ENCODE measurements at places on chromosomes 6 and 20.

- no peak for DNase-seq
Measured at GRCh38 chr20:22581437-22582385, 2.7 kb downstream of the FOXA2 start.

DNA sequence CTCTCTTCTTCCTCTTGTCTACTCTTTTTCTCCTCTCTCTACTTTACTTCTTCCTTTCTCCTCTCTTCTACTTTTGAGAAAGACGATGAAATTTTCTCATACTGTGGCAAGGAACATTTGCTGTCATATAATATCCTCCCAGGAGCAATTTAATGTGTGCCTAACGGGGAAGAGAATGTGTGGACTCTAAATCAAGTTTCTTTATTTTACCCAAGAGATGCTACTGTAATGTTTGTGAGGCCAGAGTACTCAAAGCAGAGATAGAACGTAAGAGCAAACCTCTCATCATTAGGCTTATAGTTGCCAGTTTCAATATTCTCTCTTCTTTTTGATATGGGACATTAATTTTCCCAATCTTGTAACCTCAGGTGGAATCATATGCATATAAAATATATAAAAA lies 801.4 kb downstream of the BCKDHB start:
- DNase-seq: no peak

DNA sequence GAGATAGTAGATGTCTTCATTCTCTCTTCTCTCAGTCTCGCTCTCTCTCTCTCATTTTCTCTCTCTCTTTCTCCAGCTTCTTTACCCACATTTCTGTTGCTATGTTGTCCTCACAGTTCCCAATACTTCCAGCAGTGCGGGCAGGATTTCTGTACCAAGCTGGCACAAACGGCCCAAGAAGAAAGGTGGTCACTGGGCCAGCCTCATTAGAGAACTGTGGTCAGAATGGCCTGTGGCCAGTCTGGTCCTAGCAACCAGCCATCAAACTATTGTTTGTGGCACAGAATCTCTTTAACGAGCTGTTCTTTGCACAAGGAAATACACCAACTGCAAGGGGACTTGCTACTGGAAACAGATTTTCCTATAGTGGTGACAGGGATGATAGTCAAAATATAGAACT lies 81.3 kb downstream of the SEL1L2 start:
- DNase-seq: no peak

DNA sequence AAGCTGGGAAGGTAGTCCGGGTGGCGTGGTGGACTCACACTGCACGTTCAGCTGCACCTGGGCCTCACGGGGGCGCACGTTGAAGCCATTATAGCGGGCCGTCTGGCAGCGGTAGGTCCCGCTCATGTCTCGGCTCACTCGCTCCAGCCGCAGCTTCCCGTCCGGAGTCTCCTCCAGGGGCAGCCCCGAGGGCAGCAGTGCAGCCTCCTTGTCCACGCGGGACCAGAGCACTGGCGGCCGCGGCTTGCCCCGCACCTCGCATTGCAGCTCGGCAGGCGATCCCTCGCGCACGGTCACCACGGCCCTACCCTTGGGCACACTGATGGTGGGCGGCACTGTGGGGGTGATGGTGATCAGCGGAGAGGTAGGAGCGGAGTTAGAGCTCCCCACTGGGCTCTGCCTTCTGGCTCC lies 47.6 kb downstream of the MDGA1 start:
- no peak for DNase-seq

DNA sequence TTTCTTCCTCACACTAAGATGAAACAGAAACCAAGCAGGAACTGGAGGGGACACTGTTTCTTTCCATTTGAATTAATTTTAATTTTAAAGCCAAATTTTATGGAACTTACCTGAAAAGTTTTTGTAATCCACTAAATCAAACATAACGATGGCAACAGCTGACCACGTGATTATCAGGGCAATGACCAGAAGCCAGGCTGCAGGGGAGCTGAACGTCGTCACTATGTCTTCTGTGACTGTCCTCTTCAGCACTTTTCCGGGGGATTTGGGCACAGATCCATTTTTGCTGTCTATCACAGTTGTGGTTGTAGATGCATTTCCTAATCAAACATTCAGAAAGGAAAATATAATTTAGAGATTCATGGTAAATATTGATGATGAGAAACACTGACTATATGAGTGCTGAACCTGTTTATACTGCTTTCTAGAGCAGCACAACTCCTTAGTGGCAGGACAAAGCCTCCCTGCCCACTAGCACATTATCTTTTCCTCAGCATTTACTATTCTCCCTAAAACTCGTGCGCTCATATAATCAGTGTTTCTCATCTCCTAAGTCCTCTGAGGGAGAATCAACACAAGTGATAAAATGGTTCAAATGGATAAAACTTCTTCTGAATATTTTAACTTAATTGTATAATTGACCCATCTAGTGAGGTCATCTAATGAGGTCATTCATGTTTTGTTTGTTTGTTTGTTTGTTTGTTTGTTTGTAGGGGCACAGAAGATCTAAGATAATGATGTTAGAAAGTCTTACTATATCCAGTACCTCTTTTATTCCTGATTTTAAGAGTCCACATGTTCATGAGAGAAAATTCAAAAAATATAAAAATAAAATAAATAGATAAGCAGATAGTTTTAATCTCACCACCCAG lies 65.7 kb downstream of the TRDN start:
- no peak for DNase-seq

- DNase-seq: no peak
Measured at GRCh38 chr20:57372581-57373350, 18.4 kb upstream of the RBM38 start.

DNA sequence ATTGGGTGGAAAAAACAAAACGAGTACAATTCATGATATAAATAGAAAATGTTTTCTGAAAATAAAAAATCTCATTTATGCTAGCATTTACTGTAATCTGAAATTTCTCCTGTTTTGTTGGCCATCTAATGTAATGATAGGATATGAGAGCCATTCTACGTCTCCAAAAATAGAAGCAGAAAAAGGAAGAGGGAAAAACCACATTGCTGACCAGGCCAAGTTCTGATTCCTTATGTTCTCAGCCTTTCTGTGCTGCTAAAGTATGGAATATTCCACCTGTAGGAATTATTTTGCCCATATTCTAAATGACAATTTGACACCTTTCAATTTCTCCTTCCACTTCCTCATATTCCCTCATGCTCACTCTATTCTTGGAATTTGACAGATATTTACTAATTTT lies 110.2 kb downstream of the TBXT start:
- no peak for DNase-seq

DNA sequence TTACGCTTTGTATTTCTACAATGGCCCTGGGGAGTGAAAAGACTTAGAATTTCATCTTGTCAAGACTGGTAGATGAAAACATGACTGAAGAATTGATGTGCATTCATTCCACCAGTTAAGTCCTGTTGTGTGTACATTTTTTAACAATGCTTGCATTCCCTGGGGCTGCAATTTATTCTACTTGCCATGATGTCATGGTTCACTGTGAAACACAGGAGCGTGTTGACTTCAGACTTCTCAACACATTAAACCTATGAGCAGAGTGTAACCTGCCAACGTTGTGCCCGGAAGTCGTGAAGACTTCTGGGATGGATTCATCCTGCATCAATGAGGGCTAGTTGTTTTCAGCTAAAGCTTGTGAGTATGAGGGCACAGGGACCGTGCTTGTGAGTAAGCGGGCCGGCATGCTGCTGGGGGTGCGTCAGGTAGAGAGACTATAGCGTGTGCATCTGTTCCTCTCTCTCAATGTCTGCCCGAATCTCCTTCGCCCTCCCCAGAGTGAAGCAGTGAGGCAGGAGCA lies 26.3 kb upstream of the RIMS4 start:
- no peak for DNase-seq

DNA sequence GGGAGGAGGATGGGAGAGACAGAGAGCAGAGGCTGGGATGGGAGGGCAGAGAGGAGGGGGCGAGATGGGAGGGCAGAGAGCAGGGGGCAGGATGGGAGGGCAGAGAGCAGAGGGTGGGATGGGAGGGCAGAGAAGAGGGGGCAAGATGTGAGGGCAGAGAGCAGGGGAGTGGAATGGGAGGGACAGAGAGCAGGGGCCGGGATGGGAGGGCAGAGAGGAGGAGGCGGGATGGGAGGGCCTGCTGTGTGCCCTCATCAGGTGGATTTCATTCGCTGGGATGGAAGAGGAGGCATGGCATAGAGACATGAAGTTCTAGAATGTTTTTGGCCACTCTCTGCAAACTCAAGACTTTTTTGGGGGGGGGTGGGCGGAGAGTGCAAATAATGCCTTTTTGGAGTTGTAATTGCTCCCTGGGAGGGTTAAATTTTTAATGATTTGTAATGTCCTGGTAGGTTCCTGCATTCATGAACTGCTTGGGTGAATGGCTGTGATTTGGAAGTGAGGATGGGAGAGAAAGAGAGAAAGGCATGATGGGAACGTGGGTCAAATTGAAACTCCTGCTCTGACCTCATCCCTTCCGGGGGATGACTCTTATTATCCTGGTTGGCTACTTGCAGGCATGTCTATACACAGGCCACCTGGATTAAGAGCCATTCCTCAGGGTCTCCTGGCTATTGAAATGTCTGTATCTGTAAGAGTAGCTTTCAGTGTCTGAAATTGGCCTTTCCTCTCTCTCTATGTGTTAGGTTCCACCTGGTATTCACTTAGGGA lies 162.4 kb upstream of the AGPAT4 start:
- DNase-seq: no peak

- DNase-seq: peak; percentile 43
Measured at GRCh38 chr20:36645998-36646397, at the start of gene SLA2. Gene SLA2, minus strand, starts transcription at chr20:36646196. Its CDS starts 4,861 bp downstream, at chr20:36641335.

DNA sequence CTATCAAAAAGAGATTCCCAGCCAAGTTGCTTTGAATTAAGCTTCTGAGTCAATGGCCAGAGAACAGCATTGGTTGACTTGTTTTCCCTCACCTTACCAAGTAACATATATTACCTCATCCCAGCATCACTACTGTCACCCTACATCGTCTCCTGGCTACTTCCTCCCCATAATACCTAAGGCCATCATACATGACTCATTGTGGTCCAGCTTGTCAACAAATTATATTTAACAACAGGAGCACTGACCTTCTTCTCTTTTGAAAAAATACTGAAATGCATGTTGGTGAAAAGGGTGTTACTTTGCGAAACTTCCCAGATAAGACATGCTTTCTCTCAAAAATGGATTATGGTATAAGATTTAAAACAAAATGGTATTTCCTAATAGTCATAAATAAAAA lies 106.9 kb downstream of the TBX18 start:
- no peak for DNase-seq

GRCh38 chr6:108655806-108656651 lies 95.3 kb downstream of the FOXO3 start:
- no peak for DNase-seq

GRCh38 chr6:145887969-145888368 lies 73.4 kb upstream of the FBXO30 start:
- DNase-seq: no peak

DNA sequence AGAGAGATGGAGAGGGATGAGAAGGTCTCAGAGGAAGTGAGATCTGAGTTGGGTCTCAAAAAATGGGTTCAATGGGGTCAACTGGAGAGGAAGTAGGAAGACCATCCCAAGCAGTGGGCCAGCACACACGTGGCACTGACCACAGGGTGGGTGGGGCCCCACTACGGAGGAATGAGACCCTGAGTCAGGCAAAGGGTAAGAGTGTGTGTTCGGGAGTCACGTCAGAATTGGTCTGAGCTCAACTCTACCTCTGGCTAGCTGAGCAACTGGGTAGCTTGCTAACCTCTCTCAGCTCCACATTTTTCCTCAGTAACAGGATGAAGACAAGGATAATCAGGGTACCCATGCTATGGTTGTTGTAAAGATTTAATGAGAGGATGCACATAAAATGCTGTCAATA lies 79.0 kb downstream of the TRERF1 start:
- no peak for DNase-seq

- DNase-seq: no peak
Measured at GRCh38 chr6:41344876-41345275, 9.5 kb downstream of the NCR2 start.

DNA sequence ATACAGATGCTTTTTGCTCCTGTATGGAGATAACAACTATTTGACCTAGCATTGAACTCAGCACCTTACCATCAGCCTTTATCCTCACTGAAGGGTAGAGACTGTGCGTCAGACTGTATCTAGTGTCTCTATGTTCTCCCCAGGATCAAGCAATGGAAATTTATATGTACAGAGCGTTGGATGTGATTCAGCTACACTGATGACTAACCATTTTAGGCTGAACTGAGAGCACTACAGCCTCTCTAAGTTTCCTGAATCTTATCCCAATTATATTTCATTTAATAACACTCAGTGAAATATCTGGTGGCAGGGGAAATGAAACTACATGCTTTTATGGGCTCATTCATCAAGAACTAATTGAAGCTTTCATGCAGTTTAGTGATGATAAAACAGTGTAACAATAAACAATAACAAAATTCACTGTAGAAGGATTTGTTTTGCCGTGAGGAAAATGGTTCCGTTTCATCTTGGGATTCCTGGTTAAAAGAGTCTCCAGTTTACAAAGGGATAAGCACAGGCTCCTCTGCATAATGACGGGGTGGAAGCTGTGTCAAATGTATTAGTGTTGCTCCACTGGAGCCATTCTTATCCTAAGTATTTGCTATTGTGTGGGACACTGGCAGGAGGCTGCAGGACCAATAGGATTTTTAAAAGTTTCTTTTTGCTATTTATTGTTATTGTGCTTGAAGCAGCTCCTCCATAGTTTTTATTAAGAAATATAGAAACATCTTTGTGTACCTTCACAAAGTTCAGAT lies 567.6 kb upstream of the MMS22L start:
- DNase-seq: no peak

DNA sequence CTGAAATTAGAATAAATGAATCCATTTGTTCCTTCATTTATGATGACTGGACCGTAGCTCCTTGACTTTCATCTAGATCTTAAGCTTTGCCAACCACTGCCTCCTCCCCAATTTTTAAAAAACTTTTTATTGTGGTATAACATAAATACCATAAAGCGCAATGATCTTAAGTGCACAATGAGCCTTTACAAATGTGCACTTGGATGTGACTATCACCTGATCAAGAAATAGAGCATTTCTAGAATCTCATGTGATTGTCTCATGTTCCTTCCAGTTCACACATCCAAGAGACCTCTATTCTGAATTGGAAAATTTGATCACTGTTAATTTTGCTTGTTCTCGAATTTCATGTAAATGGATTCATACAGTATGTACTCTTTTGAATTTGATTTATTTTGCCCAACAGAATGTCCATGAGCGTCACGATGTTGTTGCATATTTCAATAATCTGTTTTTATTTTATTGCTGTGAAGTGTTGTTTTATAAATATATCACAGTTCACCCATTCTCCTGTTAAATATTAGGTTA lies 442.2 kb downstream of the CDKAL1 start:
- no peak for DNase-seq

DNA sequence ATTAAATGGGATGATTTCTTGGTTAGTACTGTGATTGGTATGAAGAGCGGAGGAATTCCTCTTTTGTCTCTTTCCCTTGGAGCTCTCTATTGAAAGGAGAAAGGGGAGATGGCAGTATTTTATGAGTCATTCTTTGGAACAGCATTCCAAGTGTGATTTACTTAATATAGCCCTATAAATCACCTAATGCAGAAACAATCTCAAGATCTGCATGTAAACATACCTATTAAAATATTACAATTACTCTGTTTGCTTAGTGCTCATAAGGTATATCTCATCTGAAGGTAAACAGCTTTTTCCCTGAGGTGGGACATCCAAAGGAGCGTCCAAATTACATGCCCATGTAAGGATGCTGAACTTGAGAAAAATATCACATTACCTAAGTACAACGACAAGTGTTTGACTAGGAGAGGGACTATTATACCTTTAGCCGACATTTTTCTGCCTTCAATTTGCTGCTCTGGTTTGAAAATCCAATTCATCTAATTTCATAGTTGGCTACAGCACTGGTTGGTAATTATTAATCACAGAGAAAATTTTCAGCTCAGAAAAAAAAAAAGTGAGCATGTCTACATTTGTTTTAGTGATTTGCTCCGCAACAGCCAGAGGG lies 229.0 kb downstream of the FOXC1 start:
- DNase-seq: no peak
